Kidney capillary endothelial cell (primary cell): ENCODE measurements at places on chromosomes 13 and 19.

DNA sequence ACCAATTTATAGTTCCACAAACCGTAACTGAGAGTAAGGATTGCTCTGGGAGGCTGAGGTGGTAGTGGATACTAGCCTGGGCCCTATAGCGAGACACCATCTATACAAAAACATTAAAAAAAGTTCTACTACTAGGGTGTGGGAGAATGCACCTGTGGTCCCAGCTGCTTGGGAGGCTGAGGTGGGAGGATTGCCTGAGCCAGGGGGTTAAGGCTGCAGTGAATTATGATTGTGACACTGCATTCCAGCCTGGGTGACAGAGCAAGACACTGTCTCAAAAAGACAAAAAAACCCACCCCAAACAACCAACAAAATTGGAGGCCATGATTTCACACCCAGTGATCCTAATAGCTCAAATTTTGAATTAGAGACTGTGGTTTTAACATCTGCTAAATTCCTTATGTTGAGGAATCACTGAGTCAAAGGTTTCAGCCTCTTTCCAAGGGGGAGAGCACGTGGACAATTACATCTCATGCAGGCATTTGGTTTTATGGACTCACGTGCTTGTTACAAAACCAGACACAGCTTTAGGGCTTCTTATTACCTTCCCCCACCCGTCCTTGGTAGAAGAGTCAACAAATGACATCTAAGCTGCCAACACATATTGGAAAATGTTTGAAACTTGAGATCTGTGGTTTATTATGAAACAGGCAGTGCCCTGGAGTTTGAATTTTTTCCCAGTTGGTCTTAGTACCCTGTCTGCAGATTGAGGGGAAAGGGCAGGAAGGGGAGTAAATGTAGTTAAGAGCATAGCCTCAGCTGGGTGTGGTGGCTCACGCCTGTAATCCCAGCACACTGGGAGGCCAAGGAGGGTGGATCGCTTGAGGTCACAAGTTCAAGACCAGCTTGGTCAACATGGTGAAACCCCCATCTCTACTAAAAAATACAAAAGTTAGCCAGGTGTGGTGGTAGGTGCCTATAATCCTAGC is 18.5 kb downstream of the CYP2A6 start:
- no peak for DNase-seq

DNA sequence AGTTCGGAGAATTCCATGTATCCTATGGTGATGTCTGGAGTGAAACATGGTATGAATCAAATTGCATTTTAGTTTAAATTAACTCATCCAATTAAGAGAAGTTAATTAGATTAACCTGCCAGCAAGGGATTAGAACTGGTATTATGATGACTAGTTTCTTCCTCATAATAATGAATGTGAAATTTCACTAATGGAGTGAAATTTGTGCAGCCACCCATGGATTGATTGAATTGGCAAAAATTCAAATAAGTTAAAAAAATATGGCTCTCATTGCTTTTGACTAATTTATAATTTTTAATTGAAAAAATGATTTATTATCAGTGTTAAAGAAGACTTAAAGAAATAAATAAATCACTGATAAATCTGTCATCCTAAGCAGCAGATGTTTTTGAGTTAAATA is 232.0 kb downstream of the KCNRG start:
- no peak for DNase-seq

- no peak for DNase-seq
Measured at GRCh38 chr19:27865927-27866777, 1346.8 kb downstream of the UQCRFS1 start.

- DNase-seq, result peak; percentile 14
Measured at GRCh38 chr13:77919246-77919920, 752 bp upstream of the EDNRB start.

DNA sequence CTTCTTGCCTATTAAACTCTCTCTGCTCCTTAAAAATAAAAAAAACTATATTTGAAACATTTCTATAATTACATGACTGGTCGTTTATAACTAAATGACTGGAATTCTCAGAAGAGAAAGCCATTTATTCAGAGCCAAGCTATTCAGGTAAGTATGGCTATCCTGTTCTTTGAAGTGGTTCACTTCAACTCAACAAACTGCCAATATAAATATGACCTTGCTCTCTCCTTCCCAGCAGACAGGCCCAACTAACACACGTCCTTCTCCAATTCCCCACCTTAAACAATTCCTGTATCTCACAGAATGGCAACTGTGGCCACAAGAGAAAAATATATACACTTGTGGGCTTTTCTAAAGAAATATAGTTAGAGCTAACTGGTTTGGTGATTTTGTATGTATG is 153.9 kb downstream of the MIPEP start:
- DNase-seq, result no peak

GRCh38 chr13:102947745-102948405 is 102.0 kb downstream of the ERCC5 start:
- no peak for DNase-seq

- DNase-seq, result no peak
Measured at GRCh38 chr13:19681517-19681916, 48.1 kb downstream of the MPHOSPH8 start.

DNA sequence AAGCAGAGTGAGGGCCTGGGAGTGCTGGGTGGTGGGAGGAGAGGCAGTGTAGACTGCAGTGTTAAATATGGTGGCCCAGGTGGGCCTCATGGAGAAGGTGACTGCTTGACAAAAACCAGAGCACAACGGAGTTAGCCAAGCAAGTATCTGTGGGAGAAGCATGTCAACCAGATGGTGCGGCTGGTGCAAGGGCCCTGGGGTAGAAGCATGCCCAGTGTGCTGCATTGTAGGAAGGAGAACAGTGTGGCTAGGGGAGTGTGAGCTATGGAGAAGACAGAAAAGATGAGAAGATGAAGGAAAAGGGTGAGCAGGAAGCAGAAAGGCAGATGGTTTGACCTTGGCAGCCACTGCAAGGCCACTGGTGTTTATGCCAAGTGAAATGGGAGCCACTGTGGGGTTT is 2.2 kb upstream of the VSTM2B start:
- no peak for DNase-seq

GRCh38 chr13:60627071-60627686 is 230.2 kb downstream of the TDRD3 start:
- DNase-seq, result peak; percentile 10

DNA sequence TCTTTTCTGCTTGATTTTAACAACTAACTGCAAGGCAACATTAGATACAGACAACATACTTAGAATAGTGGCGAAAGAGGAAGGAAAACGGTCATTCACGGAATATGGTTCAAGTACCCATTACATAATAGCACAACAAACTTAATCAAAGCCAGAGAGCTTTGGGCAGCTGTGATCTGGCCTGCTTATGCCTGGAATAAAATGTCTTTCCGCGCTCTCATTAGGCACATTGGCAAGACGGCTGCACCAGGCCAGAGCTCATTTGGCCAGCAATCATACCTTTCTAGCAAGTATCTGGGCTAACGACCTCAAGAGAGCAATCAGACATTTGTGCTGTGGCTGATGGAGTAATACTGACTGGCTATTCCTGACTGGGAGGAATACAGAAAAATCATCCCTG is 112.8 kb downstream of the NALCN start:
- DNase-seq, result no peak

DNA sequence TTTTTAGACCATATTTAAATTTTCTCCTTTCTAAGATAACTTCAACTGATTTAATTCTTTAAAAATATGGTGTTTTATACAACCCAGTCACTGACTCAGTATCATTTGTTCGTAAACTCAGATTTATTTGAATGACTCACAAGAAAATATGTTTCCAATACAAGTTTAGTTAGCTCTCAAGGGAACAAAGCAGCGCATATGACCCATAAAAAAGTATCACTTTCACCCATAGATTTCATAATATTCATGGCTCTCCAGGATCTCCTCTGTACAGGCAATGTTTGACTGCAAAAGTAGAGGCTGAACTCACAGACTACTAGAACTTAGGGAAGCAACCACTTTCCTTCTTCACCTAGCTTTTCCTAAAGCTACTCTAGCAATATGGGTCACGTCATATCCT is 405.6 kb upstream of the PCDH9 start:
- no peak for DNase-seq

- DNase-seq, result no peak
Measured at GRCh38 chr19:29120466-29120865, 92.5 kb downstream of the UQCRFS1 start.

GRCh38 chr13:42394711-42395085 is 122.7 kb downstream of the AKAP11 start:
- DNase-seq, result no peak

DNA sequence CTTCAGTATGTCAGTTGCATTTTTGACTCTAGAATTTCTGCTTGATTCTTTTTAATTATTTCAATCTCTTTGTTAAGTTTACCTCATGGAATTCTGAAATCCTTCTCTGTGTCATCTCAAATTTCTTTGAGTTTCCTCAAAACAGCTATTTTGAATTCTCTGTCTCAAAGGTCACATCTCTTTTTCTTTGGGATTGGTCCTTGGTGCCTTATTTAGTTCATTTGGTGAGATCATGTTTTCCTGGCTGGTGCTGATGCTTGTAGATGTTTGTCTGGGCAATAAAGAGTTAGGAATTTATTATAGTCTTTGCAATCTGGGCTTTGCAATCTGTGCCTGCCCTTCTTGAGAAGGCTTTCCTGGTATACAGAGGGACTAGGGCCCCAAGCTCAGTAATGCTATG is 18.5 kb upstream of the KBTBD7 start:
- DNase-seq, result no peak

DNA sequence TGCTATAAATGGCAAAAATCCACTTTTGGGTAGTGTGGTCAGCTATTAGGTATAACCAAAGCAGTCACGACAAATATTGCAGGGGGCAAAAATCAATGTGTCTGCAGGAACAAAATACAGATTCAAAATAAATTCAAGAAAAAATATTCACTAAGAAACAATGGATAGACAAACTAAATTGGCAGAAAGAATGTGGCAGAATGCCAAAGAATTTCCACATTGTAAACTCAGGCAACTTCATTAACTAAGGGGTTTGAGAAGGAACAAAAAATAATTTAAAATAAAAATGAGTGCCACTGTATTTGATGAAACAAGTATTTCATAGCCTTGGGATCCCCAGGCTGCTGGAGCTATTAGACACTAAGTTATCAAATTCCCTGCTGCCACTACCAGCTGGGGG is 193.1 kb downstream of the VWA8 start:
- DNase-seq, result no peak

- DNase-seq, result no peak
Measured at GRCh38 chr13:35808846-35809245, 322.3 kb downstream of the DCLK1 start.

DNA sequence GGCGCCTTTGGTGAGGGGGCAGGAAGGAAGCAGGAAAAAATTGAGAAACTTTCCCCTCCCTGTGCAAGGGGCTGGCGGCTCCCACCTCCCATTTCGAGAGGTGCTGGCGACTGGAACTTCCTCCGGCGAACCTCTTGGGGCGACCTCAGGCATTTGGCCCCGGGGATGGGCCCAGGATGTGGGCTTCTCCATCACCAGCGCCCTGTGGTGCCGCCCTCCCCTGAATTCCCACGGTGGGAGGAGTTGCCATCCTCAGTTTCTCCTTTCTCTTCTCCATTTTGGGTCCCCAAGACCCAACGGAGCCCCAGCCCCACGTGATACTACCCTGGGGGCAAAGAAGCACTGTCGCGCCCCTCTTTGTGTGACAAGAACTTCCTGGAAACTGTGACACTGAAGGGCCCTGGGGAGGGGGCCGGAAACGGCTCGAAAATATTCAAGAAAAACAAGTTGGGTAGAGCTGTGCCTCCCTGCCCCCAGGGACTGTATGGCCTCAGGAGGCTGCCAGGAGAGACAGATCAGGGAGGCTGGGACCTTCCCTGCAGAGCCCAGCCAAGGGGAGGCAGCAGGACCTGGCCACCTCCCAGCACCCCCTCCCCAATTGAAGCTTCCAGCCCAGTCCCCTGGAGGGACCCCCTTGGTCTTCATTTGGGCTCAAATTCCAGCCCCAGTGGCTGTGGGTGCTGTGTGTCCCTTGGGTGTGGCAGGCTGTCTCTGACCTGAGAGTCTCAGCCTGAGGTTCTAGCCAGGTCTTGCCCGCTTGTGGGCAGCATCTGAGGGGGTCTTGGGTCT is 16.2 kb upstream of the AP1M2 start:
- peak; percentile 40 for DNase-seq

- peak; percentile 8 for DNase-seq
Measured at GRCh38 chr13:94548821-94549231, 47.1 kb downstream of the TGDS start.

GRCh38 chr13:53901593-53901992 is 873.0 kb downstream of the OLFM4 start:
- no peak for DNase-seq

DNA sequence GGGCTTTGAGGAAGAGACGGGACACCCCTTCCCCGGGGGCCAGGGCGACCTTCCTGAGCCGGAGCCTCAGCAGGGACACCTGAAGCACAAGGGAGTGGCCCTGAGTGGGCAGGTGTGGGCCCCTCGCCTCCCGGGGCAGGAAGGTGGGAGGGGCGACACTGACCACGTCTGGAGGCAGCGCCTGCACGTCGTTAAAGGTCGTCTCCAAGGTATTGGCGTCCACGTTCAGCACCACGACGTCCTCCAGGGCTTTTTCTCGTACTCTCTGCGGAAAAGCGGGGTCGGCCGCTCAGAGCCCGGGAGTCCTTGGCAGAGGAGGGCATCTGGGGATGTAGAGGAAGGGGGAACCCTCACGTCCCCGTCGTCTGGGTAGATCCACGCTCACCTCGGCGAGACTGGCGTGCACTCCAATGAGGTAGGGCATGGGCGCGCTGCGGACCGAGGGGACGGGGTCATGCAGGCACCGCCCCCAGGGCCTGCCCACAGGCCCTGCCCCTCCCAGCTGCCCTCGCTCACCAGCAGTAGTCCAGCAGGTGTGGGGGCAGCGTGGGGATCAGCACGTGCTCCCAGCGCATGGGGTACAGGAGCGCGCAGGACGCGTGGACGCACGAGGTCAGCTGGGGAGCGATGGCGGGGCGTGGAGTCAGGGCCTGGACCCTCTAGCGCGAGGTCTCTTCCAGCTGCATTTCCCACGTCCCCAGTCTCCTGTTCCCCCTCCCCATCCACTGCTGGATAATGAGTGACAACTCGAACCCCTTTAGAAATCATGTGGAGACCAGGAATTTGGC is 6.1 kb downstream of the DENND1C start:
- no peak for DNase-seq

GRCh38 chr19:13054626-13055212 is 47.9 kb downstream of the LYL1 start:
- no peak for DNase-seq

DNA sequence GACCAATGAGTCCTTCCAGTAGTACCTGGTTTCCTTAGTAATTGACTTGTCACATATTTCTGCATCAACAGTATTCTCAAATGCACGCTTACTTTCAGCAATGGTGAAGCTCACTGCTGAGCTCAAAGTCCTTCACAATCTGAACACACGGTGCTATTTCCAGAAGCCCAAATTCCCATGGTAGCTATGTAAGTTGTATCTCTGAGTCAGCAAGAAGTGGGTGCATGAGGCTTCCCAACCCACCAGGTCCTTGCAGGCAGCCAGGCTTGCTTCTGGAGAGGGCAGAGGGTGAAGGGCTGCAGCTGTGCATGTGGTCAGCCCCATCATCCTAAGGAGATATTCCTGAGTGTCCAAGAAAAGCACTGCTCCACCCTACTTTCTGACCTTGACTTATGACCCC is 25.7 kb downstream of the COL4A2 start:
- no peak for DNase-seq

DNA sequence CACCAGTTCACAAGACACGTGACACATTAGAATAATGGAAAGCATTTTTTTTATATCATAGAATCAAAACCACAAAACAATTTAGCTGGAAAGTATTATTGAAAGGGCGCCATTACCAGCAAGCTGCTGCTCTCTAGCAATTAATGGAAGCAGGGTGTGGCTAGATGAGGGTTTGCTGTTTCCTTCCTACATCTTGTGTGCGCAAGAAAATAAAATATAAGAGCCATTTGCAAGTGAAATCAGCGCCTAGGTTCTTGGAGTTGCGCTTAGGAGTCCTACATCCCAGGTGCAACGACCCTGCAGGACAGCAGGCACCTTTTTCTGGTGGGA is 140.9 kb downstream of the ZNF536 start:
- no peak for DNase-seq
